ENCODE measurements at places on chromosomes 7 and 10.

DNA sequence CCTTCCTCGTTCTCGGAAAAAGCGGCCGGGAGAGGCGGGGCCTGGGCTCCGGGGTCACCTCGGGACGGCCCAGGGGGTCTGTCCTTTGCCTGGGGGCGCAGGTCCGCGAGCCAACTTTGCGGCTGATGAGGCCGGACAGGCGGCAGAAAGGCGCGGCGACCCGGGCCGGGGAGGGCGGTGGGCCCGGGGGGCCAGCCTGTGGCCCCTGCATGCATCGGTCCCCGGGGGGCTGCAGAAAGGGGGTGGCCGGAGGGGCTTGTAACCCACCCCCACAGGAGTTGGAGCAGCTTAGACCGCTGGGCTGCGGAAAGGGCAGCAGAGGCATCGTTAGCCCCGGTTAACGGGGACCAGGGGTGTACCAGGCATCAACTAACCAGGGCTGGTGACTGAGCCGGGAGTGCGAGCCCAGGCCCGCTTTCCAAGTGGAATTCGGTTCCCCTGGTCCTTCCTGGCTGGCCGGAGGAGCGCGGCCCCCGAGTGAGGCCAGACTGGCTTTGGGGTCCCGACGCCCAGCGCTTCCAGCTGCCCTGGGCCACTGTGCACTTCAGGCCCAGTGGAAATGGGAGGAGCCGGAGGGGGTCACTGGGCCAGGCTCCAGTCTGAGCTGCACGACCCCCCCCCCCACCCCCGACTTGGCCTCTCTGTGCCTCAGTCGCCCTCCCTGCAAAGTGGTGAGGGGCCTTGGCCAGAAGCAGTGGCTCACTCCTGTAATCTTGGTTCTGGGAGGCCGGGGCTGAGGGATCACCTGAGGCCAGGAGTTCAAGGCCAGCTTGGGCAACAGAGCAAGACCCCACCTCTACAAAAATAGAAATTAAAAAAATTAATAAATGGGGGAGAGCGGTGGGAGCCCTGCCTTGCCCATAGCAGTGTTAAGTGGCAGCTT is 919 bp downstream of the SLC29A4 start:
- peak; percentile 22 for DNase-seq

DNA sequence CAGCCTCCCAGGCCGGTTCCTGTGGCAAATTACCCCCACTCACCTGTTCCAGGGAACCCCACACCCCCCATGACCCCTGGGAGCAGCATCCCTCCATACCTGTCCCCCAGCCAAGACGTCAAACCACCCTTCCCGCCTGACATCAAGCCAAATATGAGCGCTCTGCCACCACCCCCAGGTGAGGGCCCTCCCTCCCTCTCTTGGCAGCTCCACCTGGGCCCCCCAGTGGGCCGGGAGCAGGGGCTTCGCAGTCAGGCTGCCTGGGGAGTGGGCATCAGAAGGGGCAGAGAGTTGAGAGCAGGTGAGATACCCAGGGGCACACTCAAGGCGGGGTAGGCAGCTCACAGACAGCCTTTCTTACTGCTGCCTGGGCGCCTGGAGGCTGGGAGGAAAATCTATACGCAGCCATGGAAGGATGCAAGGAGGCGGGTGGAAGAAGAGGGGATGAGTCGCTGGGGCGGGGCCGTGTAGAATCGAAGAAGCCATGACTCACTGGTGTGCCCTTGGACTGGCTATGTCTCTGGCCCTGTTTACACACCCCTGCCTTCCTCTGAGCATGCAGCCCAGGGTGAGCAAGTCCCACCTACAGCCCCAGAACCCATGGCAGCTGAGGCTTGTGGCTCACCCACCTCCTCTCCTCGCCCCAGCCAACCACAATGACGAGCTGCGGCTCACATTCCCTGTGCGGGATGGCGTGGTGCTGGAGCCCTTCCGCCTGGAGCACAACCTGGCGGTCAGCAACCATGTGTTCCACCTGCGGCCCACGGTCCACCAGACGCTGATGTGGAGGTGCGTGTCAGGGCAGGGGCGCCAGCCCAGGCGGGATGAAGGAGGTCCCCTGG is 48.6 kb upstream of the PPIF start:
- peak; percentile 29 for DNase-seq

GRCh38 chr7:105752671-105753275 is 123.6 kb downstream of the ATXN7L1 start:
- no peak for DNase-seq

- no peak for DNase-seq
Measured at GRCh38 chr7:1715331-1715625, 45.2 kb downstream of the ELFN1 start.

- DNase-seq, result no peak
Measured at GRCh38 chr7:28160551-28160991, 20.0 kb downstream of the JAZF1 start.

- no peak for DNase-seq
Measured at GRCh38 chr10:86486856-86487255, 34.7 kb downstream of the WAPL start.

- DNase-seq, result no peak
Measured at GRCh38 chr7:44283381-44284211, 41.8 kb downstream of the CAMK2B start.

GRCh38 chr10:124342821-124343170 is 75.9 kb downstream of the OAT start:
- DNase-seq, result no peak

DNA sequence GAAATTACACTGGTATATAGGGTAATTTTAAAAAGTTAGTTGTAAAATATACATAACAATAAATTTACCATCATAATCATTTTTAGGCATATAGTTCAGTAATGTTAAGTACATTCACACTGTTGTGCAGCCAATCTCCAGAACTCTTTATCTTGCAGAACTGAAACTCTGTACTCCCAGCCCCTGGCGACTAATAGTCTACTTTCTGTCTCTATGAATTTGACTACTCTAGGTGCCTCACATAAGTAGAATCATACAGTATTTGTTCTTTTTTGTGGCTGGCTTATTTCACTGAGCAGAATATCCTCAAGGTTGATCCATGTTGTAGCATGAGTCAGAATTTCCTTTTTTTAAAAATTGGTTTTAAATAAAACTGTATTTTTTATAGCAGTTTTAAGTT is 41.4 kb downstream of the NRF1 start:
- no peak for DNase-seq

- no peak for DNase-seq
Measured at GRCh38 chr7:120792861-120793130, 65.1 kb downstream of the TSPAN12 start.

DNA sequence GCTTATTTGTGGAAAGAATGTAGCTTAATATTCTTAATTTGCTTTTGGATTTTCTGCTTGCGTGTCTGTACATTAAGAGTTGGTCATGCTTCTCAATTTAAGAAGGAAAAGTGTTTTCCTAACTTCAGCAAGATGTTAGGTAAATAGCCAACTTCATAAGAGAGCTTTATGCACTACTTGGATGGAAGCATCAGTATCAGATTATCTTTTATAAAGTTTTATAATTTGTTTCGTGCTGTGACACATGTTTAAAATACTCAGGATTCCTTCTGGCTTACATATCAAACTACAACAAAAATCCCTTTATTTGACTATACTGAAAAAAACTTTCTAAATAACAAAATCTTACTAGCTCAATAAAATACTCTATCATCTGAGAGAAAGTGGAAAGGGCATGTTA is 34.8 kb upstream of the AGR2 start:
- DNase-seq, result no peak

GRCh38 chr7:117997862-117998825 is 124.9 kb upstream of the CTTNBP2 start:
- no peak for DNase-seq

GRCh38 chr10:3783316-3783681 is 1.7 kb downstream of the KLF6 start:
- peak; percentile 89 for DNase-seq

GRCh38 chr10:113033991-113034390 is 83.9 kb downstream of the TCF7L2 start:
- DNase-seq, result no peak

DNA sequence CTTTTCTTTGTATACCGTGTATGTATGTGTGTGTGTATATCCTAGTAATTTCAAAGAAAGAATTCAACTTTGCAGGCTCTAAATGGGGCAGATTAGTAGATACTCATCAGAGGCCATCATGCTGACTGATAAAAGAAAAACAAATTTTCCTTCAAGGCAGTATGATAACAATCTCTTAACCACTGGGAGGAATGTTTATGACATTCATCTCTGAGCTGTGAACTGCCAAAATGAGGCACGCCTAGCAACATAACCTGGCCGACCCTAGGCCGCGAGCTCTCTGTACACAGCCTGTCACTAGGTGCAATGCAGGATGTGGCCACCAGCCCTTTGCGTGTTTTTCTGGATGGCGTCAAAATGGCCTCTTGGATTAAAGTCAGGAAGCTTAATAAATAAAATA is 343.7 kb upstream of the GALNT17 start:
- no peak for DNase-seq

Measured in tongue (tissue), 3 donors.